ENCODE measurements at places on chromosomes 16 and 17. TPM values are rescaled to one million over a fixed set of nuclear protein-coding genes. Genes with fewer than 3 reads are reported as not detected.

DNA sequence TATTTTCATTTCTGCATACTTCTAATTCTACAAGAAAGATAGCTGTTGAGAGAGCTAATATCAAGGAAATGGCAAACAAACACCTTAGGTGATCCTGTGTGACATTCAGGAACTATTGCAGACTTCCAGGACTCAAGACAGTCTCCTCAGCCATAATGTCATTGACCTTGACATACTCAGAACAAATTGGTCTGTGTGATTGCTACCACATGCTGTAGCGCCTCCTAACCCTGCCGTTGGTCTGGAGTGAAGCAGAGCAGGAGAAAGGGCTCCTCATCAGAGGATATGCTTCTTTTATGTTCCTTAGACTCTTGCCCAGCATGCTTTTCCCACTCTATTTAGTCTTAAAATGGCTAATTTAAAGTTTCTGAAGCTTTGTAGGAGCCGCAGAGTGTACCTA is 194.2 kb upstream of the TBX2 start:
- DNase-seq: no peak

GRCh38 chr17:73201215-73202069 is 8.6 kb downstream of the COG1 start:
- no peak for DNase-seq

DPEP2 gene
- not detected for total RNA-seq

GRCh38 chr16:14364386-14365199 is 265.5 kb downstream of the PARN start:
- DNase-seq: no peak

CCL8 gene
- not detected for total RNA-seq

- no peak for DNase-seq
Measured at GRCh38 chr17:1039511-1040215, 42.7 kb downstream of the TIMM22 start.

DNA sequence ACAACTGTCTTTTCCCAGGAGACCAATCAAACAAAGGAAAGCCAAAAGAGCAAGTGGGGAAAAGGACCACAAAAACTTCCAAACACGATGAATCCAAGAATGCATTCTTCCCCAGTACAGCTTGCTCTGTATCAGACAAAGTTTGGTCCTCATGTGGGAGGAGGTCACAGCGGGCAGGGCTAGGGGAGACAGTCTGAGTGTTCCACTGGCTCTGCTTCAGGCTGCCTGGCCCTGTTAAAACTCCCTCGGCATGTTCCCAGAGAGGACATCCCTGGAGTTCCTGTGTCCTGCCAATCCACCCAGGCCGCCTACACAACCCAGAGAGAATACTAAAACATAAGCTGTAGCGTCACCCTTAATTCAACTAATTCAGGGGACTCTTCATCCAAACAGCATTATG is 415.1 kb upstream of the DYNLRB2 start:
- no peak for DNase-seq

GRCh38 chr16:21262779-21263639 is 15.1 kb downstream of the CRYM start:
- no peak for DNase-seq

DNA sequence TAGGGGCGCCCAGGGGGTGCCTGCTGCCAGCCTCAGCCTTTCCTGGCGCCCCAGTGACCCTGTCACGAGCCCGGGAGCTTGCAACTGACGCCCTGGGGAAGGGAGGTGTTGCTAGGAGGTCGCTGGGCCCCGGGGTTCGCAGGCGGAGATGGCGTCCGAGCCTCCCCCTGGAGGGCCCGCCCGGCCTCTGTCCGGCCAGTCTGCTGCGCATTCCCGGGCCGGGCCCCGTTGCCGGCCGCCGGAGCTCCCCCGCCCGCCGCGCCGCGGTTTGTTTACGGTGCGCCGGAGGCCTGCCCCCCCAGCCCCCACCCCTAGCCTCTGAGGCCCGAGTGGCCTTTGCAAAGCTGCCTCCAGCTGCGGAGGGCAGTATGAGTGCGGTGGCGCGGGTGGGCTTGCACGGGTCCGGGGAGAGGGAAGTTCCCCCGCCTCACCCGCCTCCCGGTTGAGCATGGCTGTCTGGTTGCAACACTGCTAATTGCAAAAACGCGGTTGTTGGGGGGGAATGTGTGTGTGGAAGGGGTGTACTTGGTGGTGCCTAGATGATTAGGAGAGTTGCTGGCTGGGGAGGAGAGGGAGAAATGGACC is 514 bp downstream of the THRA start:
- DNase-seq: no peak

DNA sequence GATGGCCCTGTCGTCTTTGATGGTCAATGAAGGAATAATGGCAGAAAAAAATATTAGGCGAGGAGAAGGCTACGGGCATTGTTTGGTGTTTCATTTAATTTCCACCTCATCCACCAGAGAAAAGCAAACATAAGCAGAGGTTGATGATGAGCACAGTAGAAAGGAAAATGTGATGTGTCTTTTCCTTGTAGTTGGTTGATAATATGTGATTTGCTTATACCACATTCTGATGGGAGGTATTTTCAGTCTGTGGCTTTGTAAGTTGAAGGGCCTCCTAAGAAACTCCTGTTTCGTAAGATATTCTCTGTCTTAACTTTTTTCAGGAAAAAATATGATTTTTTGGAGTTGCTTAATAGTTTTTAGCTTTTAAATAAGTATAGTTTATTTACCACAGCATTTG is 215.7 kb downstream of the PRKCA start:
- DNase-seq: no peak

TBC1D26 gene
- total RNA-seq: 0.05 TPM

DNA sequence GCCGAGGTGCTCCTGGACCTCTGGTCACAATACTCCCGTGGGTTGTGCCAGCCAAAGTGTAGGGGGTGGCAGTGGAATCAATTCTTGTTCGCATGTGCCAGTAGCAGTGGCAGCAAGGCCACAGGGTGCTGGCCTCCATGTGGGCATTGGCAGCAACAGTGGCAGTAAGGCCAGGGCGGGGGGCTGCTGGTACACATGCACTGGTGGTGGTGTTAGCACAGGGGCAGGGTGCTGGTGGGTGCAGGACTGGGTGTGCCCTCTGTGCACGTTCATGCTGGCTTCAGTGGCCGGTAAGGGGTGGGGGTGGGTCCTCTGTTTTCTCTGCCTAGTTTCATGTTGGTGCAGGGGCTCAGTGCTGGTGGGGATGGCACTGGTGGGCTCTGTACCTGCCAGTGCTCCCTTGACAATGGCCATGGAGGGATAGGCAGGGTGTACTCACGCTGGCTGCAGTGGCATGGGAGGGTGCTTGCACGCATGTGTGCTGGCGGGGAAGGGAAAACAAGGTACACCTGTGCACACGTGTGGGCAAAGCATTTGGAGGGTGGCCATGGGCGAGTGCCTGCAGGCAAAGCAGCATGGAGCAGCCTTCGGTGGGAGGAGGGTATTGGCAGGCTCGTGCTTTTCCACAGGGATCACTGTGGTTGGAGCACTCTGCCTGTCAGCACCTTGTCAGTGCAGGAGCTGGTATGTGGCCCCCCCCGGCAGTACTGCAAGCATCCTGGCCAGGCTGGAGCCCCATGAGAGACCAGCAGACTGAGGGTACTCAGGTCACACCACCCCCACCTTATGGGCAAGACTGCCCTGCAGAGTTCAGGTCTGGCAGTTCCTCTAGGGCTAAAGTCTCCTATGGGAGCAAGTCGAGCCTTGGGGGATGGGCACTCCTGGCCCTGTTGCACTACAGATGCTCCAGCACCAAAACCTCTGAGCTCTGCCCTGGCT is 35.8 kb downstream of the NF1 start:
- DNase-seq: no peak

PIK3R6 gene
- total RNA-seq: not detected

CACNG1 gene
- 0.13 TPM for total RNA-seq

DNA sequence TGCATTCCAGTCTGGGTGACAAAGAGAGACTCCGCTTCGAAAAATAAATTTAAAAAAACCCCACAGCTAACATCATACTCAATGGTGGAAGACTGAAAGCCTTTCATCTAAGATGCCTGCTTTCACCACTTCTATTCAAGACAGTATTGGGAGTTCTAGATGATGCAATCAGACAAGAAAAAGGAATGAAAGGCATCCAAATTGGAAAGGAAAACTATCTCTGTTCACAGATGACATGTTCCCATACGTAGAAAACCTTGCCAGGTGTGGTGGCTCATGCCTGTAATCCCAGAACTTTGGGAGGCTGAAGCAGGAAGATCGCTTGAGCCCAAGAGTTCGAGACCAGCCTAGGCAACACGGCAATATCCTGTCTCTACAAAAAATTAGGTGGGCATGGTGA is 31.1 kb downstream of the RANBP10 start:
- DNase-seq: no peak

GUCY2D gene
- total RNA-seq: not detected

TSEN54 gene
- 78.7 TPM for total RNA-seq

ODAD4 gene
- 0.69 TPM for total RNA-seq

Data from Panc1 (cell line).